ENCODE measurements at places on chromosomes 2 and 18. TPM values are rescaled to one million over a fixed set of nuclear protein-coding genes. Genes with fewer than 3 reads are reported as not detected.

Gene POTEE
- not detected for polyA plus RNA-seq

GRCh38 chr2:102025016-102025501, 33.3 kb downstream of the IL1R2 start:
- no peak for DNase-seq
- peaks cover 9% of the 10 kb centered on the region for H3K4me1 ChIP-seq
- H3K36me3 ChIP-seq: no peaks in the 10 kb centered on the region
- H3K27ac ChIP-seq: no peak overlapping the region

Gene RAB17
- polyA plus RNA-seq: 0.41 TPM

DNA sequence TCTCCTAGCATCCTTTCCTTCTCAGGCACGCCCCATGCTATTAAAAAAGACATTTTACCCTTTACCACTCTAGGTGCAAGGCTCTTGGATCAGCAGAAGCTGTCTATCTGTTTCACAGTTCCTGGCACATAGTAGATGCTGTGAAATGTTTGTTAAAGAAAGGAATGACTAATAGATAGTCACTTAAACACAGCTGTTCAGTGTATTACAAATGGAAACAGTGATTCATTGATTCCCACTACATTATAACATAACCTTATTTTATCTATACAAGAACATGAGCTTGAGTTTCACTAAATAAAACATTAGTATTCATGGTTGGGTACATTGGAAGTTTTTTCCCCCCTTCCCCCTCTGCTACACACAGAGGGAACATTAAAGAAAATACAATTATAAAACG, 142.1 kb downstream of the ASXL3 start:
- no peak overlapping the region for H3K27ac ChIP-seq
- no peaks in the 10 kb centered on the region for H3K4me1 ChIP-seq
- no peaks in the 10 kb centered on the region for H3K36me3 ChIP-seq
- H3K4me3 ChIP-seq: no peak overlapping the region

GRCh38 chr2:160351956-160352355, 141.7 kb downstream of the RBMS1 start:
- peaks cover 3% of the 10 kb centered on the region for H3K4me1 ChIP-seq
- no peak overlapping the region for H3K27ac ChIP-seq
- no peak for DNase-seq
- peaks cover 2% of the 10 kb centered on the region for H3K36me3 ChIP-seq
- no peak overlapping the region for H3K4me3 ChIP-seq

DNA sequence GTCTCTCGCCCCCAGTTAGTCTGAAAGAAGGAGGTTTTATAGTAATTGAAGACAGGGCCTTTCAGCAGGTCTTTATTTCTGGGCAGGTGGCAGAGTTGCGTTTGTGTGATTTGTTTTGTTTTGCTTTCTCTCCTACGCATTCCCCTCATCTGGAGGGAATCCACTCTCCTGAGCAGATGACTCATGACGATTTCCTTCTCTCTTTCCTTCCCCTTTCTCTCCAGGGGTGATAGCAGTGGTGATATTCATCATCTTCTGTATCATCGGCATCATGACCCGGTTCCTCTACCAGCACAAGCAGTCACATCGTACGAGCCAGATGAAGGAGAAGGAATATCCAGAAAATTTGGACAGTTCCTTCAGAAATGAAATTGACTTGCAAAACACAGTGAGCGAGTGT, 888.8 kb downstream of the CNTNAP5 start:
- no peaks in the 10 kb centered on the region for H3K4me1 ChIP-seq
- no peaks in the 10 kb centered on the region for H3K36me3 ChIP-seq
- no peak overlapping the region for H3K27ac ChIP-seq

DNA sequence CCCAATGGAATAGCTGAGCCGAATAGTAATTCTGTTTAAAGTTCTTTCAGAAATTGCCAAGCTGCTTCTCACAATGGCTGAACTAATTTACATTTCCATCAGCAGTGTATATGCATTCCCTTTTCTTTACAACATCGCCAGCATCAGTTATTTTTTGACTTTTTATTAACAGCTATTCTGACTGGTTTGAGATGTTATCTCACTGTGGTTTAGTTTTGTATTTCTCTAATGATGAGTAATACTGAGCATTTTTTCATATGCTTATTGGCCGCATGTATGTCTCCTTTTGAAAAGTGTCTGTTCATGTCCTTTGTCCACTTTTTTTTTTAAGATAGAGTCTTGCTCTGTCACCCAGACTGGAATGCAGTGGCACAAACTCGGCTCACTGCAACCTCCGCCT, 100.7 kb downstream of the C2orf74 start:
- H3K4me1 ChIP-seq: no peaks in the 10 kb centered on the region
- no peak overlapping the region for H3K4me3 ChIP-seq
- no peak for DNase-seq

Gene DRC1
- polyA plus RNA-seq: not detected

Gene PUS10
- 3.7 TPM for polyA plus RNA-seq

DNA sequence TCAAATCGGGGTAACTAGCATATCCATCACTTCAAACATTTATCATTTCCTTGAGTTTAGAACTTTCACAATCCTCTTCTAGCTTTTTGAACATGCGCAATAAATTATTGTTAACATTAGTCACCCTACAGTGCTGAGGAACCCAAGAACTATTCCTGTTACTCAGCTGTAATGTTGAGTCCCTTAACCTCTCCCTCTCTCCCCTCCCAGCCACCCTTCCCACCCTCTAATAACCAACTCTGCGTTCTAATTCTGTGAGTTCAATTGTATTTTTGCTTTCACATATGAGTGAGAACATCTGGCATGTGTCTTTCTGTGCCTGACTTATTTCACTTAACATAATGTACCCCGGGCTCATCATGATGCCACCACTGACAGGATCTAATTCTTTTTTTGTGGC, 78.6 kb upstream of the RANBP2 start:
- H3K4me1 ChIP-seq: peaks cover 44% of the 10 kb centered on the region
- H3K36me3 ChIP-seq: no peaks in the 10 kb centered on the region
- H3K27me3 ChIP-seq: no peaks in the 10 kb centered on the region
- peak; percentile 38 for DNase-seq

DNA sequence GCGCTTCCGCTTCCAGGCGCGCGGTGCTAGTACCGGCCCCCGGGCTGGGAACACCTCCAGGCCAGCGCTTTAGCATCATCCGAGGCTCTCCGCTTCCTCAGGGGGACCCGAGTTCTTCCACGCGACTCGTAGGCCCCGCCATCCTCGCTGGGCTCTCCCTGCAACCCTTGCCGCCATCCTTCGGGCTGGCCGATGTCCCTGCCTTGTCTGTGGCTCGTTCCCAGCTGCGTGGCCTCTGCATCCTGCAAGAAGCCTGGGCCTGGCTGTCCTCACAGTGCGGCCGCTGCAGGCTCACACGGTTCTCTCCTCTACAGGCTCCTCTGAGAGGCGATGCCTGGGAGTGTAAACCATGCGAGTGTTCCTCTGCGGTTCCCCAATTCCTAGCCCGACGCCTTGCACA, 98.6 kb upstream of the PXDN start:
- no peak for DNase-seq
- no peaks in the 10 kb centered on the region for H3K4me1 ChIP-seq
- H3K36me3 ChIP-seq: no peaks in the 10 kb centered on the region
- no peak overlapping the region for H3K27ac ChIP-seq
- H3K4me3 ChIP-seq: no peak overlapping the region
- H3K27me3 ChIP-seq: no peaks in the 10 kb centered on the region

Gene CFAP65
- 0.03 TPM for polyA plus RNA-seq

DNA sequence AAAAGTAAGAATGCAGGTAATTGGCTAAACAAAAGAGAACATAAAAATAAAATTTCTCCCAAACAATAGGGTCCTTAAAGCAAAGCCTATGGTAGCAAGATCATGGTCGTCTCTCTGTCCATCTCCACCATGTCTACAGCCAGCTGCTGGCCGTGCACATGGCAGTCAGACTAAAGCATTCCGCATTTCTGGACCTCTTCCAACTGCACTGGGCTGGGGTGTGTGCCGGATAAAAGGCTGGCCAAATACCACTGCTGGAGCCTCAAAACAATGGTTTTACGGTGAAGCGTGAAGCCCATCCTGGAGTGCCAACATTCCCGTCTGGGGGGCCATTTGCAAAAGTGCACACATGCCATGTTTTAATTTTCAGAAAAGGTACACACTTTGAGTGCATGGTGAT, 74.8 kb upstream of the PIEZO2 start:
- H3K36me3 ChIP-seq: no peaks in the 10 kb centered on the region
- H3K4me3 ChIP-seq: no peak overlapping the region
- no peak overlapping the region for H3K27ac ChIP-seq
- H3K27me3 ChIP-seq: no peaks in the 10 kb centered on the region
- DNase-seq: no peak
- H3K4me1 ChIP-seq: no peaks in the 10 kb centered on the region

GRCh38 chr2:163247847-163248220, 409.3 kb upstream of the KCNH7 start:
- peaks cover 3% of the 10 kb centered on the region for H3K27me3 ChIP-seq
- H3K36me3 ChIP-seq: no peaks in the 10 kb centered on the region
- no peak overlapping the region for H3K27ac ChIP-seq
- H3K4me1 ChIP-seq: no peaks in the 10 kb centered on the region

DNA sequence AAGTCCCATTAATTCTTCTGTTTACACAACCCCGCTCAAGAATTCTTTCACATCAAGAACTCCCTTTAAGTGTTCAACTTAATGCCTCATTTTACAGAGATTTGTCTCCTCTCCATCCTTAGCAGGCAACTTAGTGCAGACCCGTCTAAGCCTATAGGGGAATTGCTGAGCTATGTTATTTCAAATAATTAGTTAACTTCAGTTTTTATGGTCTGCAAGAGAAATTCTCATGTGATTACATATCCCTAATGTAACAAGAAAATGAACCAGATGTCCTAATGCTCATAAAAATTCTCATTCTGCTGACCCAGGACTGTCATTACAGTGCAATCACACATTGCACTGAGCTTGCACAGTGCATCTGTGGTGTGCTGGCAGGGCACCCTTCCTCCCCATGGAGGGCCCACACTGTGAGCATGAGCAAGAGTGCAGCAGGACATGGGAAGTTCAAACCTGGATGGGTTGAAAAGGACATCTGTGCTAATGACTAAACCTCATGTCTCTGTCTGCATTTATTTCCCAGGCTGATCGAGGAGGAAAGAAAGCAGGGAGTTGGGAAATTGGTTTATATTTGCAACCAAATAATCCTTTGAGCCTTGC, 97.1 kb downstream of the COL5A2 start:
- H3K36me3 ChIP-seq: no peaks in the 10 kb centered on the region
- no peaks in the 10 kb centered on the region for H3K4me1 ChIP-seq
- H3K27ac ChIP-seq: no peak overlapping the region
- DNase-seq: no peak

DNA sequence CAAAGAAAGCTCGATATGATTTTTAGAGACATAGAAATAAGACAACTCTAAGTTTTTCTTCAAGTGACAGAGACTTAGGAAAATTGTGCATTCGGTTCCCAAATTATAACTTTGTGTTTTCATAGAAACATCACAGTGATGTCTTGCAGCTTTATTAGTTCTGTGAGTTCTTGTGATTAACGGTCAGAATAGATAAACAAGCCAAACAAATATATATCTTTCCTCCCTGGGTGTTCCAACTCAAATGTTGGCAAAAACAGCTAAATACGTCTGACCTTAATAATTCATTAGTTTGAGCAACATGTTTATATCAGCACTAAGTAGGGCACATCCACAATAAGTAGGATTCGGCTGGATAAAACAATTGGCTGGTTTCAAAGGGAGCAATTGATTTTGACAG, 47.6 kb downstream of the DTNA start:
- no peak for DNase-seq
- no peak overlapping the region for H3K27ac ChIP-seq
- no peaks in the 10 kb centered on the region for H3K27me3 ChIP-seq

- no peak overlapping the region for H3K4me3 ChIP-seq
- no peak for DNase-seq
- no peaks in the 10 kb centered on the region for H3K27me3 ChIP-seq
- H3K4me1 ChIP-seq: peaks cover 12% of the 10 kb centered on the region
- H3K36me3 ChIP-seq: no peaks in the 10 kb centered on the region
Measured at GRCh38 chr18:23499291-23499781, 4.0 kb upstream of the RMC1 start.

Gene GULP1
- polyA plus RNA-seq: 24.7 TPM

Gene SKA1
- 6.9 TPM for polyA plus RNA-seq

Gene NOL4
- not detected for polyA plus RNA-seq

Gene C1QL2
- not detected for polyA plus RNA-seq

DNA sequence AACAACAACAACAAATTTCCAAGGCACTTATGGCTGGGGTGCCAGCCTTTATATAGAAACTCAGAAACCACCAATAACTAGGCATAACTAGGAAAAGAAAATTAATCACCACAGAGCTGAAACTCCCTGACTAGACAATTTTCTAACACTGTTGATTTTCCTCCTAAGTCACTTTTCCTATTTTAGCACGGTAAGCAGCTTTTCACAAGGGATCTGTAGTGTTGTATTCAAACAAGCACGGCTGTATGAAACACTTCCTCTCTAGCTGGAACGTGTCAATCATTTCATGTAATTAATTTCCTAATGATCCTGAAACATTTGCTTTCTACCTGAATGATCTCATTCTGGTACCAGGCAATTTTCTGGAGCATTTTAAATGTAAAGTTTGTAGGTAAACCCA, 645.0 kb downstream of the IRS1 start:
- no peak overlapping the region for H3K27ac ChIP-seq
- H3K36me3 ChIP-seq: no peaks in the 10 kb centered on the region
- H3K27me3 ChIP-seq: no peaks in the 10 kb centered on the region
- no peaks in the 10 kb centered on the region for H3K4me1 ChIP-seq

Gene SNORC
- 2.5 TPM for polyA plus RNA-seq

DNA sequence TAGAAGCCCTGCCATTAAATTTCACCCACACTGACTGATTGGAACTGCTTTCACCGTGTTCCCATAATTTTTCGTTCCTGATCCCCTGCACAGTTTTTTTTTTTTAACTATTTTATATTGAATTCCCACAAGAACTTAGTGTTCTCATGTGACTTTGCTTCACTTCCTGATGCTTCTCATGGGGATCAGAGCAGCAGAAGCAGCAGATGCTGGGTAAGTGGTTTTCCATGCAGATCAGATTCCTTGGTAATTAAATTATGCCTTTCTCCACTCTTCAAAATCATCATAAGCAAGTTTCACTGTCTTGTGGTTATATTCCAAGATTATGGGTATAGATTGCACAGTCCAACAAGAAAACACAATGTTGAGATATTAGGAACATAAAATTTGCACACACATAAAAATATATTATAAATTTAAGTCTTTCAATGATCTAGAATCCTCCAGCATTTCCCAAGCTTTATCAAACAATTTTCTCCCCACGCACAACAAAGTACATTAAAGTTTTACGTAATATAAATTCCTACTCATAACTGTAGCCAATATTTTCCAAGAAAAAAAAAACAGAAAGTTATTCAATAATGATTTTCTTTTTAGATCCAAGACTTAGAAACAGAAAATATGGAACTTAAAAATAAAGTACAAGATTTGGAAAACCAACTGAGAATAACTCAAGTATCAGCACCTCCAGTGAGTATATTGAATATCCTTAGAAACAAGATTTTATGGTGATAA, 277.9 kb downstream of the GULP1 start:
- no peaks in the 10 kb centered on the region for H3K27me3 ChIP-seq
- H3K4me1 ChIP-seq: no peaks in the 10 kb centered on the region
- no peak overlapping the region for H3K4me3 ChIP-seq

DNA sequence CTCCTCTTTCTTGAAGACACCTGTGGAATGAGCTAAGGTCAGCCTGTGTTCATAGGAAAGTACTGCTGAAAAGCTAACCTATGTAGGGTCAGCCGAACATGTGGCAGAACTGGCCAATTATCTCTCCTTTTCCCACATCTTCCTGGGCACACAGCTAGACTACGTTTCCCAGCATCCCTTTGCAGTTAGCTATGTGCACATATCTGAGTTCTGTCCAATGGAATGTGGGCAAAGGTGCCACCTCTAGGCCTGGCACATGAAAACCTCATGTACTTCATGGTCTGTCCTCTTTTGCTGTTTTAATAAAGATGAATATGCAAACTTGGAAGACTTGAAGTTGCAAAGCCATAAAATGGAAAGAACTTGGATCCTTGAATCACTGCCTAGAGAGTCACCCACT, 352.6 kb downstream of the TNS1 start:
- H3K4me3 ChIP-seq: no peak overlapping the region
- no peaks in the 10 kb centered on the region for H3K27me3 ChIP-seq
- H3K4me1 ChIP-seq: no peaks in the 10 kb centered on the region
- no peak for DNase-seq
- no peaks in the 10 kb centered on the region for H3K36me3 ChIP-seq
- H3K27ac ChIP-seq: no peak overlapping the region

Measured in endothelial cell of umbilical vein (primary cell).